NCI-H1092 (cell line): ENCODE measurements at places on chromosomes 11 and 22.

GRCh38 chr11:65224930-65225278 is 36.9 kb upstream of the POLA2 start:
- DNase-seq, result no peak

- no peak for DNase-seq
Measured at GRCh38 chr22:48235744-48236143, 1473.3 kb downstream of the TBC1D22A start.

DNA sequence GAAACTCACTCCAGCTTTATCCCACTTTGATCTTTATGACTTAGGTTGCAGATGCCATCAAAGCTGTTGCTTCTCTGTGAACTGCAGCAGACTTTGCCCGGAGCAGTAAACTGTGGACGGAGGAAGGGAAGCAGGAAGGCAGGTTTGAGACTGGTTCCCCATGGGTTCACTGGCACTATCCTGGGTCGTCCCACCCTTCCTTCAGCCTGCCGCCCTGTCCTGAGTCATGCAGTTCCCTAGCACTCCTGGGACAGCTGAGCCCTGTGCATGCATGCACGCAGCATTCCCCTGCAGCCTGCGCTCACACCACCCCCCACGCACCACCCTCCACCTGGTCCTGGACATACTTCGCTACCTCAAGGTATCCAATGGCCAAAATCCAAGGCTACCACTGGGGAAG is 23.5 kb upstream of the P2RY2 start:
- DNase-seq, result no peak

GRCh38 chr11:102911758-102912481 is 37.1 kb upstream of the MMP12 start:
- no peak for DNase-seq
